ENCODE measurements at places on chromosomes 11 and 22.
A peak's percentile ranks its signal among the peaks of the same experiment; 100 is the strongest.

GRCh38 chr11:134412203-134413042 is at the start of gene B3GAT1:
TSS of gene B3GAT1 (minus strand) at chr11:134412242. CDS start at chr11:134387659, 24,583 bp downstream.
- peak; percentile 9 for DNase-seq

- no peak for DNase-seq
These were observed 104.9 kb downstream of the GAB2 start for GRCh38 chr11:78312712-78313111.

DNA sequence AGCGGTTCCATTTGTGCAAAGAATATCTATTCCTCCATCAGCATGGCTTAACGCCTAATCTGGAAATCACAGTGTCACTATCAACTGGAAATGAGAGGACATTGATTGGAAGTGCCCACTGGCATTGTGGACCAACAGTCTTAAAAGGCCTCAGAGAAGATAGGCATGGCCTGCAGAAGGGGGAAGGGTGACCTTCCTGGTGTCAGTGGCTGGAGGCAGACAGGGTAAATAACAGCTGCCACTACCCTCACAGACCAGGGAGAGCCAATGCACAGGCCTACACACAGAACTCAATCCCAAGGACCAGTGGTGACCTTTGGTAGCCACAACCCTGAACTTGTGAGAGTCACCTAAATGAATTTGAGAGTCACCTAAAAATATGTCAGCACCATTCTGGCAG is 36.0 kb downstream of the DDIAS start:
- no peak for DNase-seq

DNA sequence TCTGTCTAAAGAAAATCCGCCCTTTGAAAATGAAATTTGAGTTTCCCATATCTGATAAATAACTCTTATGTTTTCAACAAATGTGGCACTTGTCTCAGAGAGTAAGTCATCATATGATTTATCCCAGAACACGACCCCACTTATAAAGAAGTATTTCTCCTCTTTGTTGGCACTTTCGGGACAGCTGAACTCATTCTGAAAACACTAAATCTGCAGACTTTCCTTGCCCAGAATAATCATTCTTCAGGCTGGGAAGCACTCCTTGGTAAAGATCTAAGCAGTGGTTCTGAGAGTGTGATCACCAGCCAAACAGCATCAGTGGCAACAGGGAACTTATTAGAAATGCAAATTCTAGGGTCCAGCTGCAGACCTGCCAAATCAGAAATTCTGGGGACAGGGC is 532.2 kb upstream of the API5 start:
- DNase-seq: no peak

GRCh38 chr11:111833524-111833923 is 37.9 kb downstream of the ALG9 start:
- DNase-seq: no peak

DNA sequence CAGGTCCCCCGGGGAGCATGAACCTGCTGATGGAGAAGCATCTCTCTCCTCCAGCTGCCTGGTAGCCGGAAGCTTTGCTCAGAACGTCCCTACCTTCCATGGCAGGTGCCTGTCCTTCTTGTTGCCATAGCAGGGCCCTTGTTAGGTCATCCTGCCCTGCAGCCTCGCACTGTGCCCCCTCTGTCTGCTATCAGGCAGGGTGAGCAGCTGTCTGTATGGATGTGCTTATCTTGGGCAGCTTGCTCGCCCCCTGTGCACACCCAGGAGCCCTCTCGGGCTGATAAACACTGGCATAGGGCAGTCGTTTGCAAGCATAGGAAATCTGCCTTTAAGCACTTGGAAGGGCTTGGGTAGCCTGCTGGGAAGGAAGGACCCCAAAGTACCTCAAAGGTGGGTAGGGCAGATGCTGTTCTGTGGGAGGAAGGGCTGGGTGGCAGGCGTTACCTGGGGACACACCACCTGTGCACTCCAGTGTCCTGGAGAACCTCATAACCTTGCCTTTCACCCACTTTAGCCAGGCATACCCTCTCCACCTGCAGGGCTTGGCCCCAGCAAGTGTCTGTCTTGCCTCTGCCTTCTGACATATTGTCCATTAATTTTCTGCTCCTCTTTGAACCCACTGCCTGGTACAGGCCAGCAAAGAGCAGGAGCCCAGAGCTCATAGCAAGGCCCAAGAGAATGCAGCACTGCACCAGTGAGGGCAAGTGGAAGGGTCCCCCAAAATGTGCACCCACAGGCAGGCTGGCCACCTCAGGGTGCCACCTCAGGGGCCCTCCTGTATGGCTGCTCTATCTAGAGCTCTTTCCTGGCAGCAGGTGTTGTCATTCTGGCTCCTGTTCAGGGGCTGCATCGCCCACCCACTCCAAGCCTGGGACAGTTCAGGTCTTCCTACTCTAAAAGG is 8.0 kb upstream of the COMT start:
- no peak for DNase-seq

DNA sequence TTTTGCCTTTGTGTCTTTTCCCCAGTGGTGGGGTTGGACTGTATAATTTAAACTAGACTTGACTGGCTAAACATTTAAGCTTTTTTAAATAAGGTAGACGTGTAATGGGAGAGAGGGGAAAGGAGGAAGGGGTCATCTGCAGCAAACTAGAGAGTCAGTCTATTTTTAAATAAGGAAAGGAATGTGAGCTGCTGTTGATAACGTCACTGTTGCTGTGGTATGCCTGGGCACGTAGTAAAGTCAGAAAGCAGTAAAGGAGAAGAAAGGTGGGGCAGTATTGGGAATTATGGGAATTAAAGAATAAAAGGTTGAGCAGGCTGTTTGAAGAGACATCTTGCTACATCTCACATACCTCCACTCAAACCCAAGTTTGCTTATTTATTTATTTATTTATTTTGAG is 80.4 kb upstream of the FSHB start:
- no peak for DNase-seq

DNA sequence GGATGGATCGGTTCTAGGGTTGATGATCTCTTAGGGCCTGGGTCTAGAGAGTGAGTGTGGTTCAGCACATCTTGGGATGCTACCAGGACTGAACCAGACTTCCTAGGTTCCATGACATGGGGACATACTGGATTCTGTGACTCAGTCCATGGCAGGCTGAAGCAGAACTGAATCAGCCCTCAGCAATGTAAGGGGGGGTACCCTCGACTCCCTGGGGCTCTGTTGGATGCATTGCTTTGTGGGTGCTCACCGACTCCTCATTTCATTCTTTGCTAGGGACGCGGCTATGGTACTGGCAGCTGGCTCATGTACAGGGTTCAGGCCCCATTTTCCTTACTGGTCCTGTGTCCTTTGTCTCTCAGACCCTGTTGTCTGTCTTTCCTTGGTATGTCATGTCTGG is 733 bp upstream of the GRAMD1B start:
- DNase-seq: no peak

DNA sequence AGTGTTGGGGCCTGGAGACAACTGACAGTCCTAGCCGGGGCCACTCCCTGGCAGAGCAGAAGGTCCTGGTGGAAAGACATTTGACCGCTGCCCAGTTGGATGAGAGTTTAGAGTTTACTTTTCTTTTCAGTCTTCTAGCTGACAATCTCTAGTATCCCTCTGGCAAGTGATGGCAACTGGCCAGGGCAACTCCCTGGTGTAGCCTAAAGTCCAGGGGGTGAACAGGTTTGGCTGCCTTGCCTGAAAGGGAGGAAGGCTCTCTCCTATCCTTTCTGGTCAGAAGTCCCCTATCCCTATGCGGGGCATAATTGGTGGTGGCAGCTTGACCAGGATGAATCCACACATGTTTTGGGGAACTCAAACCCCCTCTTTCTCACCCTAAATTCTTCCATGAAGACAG is 16.8 kb upstream of the MSANTD2 start:
- no peak for DNase-seq

DNA sequence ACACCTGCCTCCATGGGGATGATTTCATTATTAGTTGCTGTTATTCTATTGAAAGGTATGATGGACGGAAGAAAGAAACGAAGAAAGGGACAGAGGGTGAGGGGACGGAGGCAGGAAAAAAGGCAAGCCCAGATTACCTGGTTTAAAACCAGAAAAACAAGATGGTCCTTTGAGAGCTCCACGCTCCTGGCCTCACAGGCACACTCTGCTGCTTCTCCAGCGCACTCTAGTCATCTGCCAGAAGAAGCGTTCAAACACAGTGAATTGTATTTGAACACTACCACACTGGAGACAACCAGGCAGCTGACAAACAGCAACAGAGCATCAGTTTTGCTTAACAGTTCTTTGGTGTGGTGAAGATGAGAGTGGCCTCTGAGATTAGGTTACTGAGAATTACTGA is 216.9 kb downstream of the CADM1 start:
- DNase-seq: no peak

DNA sequence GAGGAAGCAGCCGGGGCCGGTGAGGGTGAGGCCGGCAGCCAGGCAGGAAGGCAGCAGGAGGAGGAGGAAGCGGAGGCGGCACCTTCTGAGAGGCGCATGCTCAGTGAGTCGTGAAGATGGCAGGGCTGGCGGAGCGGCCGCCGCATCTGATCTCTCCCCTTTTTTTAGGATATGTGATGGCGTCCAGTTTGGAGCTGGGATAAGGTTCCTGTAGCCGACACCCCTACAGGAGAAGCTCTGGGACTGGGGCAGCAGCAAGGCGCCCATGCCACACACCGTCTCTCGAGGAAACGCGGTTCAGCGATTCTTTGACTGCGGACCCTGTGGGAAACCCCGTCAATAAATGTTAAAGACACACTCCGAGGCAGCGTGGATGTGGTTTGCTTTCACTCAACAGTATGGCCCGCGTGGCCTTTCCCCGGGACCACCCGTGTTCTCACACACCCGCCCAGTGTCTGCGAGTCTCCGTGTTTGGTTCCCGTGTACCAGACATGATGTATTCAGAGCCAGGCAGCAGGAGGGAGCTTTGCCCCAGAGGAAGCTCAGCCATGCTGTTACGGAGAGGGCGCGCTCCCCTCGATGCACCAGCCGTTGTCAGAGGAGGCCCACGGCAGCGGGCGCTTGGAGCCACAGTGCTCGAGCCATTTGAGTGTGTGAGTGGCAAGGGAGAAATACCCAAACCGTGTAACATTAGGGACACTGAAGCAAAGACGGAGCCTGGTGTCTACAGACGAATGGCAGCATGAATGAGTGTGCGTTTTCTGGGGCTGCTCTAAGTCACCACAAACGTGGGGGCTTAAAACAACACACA is 27.7 kb upstream of the PARVB start:
- DNase-seq: peak; percentile 64

GRCh38 chr11:100550912-100551632 is 136.0 kb upstream of the ARHGAP42 start:
- DNase-seq: no peak

GRCh38 chr11:73652046-73652730 is 5.8 kb downstream of the PLEKHB1 start:
- no peak for DNase-seq

DNA sequence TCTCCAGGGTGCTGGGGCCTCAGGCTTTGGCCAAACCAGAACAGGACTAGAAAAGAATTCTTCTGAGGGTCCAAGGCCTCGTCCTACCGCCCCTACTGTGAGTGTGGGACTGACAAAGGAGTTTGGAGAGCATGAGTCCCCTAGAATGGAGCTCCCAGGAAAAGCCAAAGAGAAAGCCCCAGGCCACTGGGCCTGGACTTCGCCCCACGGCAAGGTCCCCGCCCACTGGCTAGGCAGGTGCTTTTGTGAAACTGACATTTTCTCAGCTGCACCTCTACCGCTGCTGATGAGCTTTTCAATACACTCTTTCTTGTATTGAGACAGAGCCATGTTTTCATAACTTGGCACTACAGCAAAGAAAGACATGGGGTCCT is 9.7 kb upstream of the FGF3 start:
- no peak for DNase-seq

GRCh38 chr11:70788248-70789022 is 390.1 kb downstream of the CTTN start:
- DNase-seq: no peak

GRCh38 chr11:47503227-47503626 is 49.7 kb downstream of the CELF1 start:
- DNase-seq: no peak

- no peak for DNase-seq
These were observed 1.2 kb downstream of the DKK3 start for GRCh38 chr11:12007230-12007593.

DNA sequence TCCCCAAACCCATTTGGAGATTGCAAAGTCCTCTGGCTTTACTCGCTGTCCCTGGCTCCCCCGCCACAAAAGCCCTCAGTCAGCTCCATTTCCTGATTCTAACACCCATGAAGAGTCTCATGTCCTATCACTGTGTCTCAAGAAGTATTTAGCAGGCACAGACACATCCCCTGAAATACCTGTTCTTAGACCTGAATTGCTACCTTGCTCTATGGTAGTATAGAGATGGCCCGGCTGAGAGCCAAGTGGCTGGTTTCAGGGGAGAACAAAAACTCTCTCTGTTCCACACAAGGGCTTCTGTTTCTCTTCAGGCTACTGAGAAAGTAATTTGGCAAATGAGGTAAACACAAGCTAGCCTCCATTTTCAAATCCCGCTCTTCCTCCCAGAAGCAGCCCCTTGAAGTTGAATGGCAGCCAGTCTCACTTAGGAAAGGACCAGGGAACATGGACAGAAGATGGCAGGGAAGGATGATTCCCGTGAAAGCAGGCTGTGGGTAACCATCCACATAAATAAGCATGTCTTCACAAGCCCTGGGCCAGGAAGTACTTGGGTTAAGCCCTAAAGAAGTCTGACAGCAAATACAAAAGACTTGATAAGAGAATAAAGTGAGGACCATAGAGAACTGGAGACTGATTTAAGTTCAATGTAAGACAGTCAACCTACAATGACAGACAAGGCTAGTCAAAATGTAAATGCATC is 137.8 kb downstream of the C11orf58 start:
- no peak for DNase-seq

- DNase-seq: no peak
These were observed 84.3 kb downstream of the GDPD4 start for GRCh38 chr11:77217156-77217555.

DNA sequence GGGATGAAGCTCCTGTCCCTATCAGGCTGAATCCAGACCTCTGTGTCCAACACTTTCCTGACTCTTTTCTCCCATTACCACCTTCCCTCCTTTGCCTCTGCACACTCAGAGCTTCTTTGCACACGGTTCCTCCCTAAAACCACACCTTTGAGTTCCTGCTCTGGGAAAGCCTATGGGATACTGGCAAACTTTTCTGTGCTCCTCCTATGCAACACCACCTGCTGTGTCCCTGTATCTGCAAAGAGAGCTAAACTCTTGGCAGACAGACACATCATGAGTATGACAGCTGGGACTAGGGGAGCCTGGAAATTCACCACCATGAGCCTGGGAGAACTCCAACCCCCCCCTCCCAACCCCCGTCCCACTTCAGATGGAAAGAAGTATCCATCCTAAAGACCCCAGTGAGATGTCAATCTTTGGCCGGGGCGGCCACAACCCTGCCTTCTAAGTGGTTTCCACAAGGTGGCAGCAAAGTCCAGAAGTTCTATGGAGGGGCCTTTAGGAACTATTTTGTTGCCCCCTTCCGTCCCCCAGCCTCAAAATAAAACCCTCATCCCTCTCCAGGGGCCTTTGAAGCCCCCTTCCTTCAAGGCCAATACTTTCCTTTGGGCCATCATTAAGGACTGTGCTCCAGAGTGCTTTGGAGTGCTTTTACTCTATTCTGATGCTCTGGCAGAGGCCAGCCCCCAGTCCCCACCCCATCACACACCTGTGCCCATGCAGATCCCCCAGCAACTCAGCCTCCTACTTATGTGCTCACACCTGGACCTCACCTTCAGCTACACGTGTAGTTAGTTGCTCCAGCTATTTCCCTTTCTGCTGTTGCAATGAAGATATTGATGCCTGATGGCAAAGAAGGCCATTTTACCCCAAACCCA is 19.4 kb downstream of the HTR3A start:
- DNase-seq: no peak
